Activated CD8-positive, alpha-beta memory T cell treated with anti-CD3 and anti-CD28 coated beads for 4 hours (primary cell): ENCODE measurements at places on chromosomes 12 and 14.
A peak's percentile ranks its signal among the peaks of the same experiment; 100 is the strongest.

- no peak for DNase-seq
Measured at GRCh38 chr14:67566908-67567307, 33.2 kb downstream of the PIGH start.

DNA sequence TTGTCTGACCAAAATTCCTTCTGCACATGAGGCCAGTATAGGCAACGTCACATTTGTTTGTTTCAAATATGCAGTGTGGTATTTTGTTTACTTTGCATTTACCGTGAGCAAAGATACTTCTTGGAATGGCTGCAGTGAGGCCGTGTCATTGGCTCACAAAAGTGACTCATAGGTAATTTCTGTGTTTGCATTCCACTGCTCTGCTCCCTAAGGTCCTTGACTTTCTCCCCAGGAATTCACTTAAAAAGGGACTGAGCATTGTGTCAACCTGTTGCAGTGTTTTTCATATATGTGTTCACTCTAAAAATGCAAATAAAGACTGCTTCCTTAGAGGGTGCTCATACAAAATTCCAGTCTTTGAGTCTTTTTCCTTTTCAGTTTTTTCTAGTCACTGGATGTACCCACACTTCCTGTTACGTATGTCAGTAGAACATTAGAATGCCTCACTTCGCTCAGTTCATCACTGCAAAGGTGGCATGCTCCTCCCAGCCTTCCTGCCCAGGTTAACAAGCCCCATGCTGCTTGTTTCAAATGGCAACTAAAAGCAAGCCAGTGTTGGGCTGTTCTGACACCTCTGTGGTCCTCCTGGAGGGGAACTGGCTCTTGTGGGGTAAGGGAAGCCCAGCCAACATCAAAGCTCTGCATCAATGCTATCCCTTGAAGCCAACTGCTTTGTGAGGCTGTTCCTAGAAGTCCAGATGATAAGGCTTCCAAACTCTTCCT, 9.1 kb downstream of the C12orf76 start:
- no peak for DNase-seq

DNA sequence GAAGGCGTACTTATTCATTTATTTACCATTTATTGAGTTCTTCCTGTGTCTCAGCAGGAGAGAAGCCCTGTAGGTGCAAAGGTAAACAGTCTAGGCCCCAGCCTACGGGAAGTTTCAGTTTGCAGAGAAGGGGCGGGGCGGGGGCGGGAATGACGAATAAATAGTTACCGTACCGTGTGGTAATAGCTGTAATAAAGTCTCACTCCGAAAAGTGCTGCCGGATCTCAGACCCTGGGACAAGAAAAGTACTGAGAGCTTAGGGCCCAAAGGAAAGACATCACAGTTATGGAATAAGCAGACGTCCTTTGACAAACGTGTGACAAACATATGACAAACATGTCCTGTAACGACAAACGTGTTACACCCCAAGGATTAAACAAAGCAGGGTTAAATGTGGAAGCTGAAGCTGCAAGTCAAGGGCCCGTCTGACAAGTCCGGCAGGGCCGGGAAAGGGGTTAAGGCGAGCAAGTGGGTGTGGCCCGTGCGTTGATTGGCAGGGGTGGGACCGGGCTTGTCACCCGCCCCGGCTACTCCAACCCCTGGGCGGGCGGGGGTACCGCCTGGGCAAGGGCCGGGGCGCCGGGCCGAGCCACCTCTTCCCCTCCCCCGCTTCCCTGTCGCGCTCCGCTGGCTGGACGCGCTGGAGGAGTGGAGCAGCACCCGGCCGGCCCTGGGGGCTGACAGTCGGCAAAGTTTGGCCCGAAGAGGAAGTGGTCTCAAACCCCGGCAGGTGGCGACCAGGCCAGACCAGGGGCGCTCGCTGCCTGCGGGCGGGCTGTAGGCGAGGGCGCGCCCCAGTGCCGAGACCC, at the start of gene LRP10:
Gene LRP10, plus strand, starts transcription at position 517 of the 809 bp plus-strand sequence. CDS start 564 bp downstream, outside the sequence.
- peak; percentile 59 for DNase-seq

- DNase-seq, result no peak
Measured at GRCh38 chr14:95162641-95163040, 5.3 kb upstream of the DICER1 start.

DNA sequence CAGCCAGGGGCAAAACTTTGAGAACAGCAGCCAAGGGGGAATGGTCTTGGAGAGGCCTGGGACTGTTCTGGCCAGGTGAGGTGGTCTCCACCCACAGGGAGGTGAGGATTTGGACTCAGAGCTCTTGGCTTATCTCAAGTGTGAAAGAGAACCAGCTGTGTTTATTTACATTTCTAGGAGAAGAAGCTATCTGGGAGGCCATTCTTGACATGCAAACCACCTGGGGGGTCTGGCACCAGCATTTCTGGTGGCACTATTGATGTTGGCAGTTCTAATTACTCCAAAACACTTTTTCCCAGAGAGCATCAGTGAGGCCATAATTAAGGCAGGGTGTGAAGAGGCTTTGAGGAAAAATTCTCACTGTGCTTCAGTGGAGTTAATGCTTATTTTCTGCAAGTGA, 95.1 kb downstream of the CAND1 start:
- no peak for DNase-seq

DNA sequence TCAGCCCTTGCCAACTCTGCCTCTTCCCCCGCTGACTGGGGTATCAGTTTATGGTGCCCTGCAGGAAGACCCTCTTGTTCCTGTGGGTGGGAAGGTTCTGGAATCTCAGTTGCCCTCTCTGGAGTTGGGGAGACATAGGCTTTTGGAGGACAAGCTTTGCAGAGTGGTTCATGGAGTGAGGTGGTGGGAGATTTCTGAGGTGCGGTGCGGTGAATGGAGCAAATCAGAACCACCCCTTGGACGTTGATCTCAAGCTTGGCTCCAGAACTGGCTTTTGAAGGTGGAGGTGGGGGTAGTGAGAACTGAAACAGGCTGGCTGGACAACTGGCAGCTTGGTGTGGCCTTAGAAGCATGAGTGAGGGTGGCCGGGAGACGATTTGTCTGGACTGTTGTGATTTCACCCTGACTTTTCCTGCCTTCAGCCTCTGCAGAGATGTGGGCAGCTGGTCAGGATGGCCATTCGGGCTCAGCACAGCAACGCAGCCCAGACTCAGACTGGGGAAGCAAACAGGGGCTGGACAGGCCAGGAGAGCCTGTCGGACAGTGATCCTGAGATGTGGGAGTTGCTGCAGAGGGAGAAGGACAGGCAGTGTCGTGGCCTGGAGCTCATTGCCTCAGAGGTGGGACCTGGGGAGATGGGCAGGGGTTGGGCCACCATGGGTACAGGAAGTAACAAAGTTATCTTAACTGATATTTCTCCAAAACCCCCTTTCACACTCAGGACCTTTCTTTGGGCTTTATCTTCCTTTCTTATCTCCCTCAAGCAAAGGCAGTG, 1.1 kb downstream of the SHMT2 start:
- no peak for DNase-seq

- DNase-seq, result no peak
Measured at GRCh38 chr14:24126939-24127338, 3.5 kb upstream of the FITM1 start.
